Activated CD4-positive, alpha-beta memory T cell treated with anti-CD3 and anti-CD28 coated beads, Interleukin-2, amount 10 ng/mL, durations not matched to agents 7 days and 5 days (primary cell): ENCODE measurements at places on chromosomes 3 and 15. TPM values are rescaled to one million over a fixed set of nuclear protein-coding genes. Genes with fewer than 3 reads are reported as not detected.

DNA sequence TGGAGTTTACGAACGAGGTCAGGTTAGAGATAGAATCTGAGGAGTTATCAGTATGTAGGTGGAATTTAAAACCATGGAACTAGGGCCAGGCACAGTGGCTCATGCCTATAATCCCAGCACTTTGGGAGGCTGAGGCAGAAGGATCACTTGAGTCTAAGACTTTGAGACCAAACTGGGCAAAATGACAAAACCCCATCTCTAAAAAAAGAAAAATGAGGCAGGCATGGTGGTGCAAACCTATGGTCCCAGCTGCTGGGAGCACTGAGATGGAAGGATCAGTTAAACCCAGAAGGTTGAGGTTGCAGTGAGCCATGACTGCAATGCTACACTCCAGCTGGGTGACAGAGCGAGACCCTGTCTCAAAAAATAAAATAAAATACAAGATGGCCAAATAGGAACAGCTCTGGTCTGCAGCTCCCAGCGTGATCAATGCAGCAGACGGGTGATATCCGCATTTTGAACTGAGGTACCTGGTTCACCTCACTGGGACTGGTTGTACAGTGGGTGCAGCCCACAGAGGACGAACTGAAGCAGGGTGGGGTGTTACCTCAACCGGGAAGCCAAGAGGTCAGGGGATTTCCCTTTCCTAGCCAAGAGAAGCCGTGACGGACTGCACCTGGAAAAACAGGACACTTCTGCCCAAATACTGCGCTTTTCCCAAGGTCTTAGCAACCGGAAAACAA lies 33.3 kb downstream of the ZMAT3 start:
- DNase-seq, result no peak

DNA sequence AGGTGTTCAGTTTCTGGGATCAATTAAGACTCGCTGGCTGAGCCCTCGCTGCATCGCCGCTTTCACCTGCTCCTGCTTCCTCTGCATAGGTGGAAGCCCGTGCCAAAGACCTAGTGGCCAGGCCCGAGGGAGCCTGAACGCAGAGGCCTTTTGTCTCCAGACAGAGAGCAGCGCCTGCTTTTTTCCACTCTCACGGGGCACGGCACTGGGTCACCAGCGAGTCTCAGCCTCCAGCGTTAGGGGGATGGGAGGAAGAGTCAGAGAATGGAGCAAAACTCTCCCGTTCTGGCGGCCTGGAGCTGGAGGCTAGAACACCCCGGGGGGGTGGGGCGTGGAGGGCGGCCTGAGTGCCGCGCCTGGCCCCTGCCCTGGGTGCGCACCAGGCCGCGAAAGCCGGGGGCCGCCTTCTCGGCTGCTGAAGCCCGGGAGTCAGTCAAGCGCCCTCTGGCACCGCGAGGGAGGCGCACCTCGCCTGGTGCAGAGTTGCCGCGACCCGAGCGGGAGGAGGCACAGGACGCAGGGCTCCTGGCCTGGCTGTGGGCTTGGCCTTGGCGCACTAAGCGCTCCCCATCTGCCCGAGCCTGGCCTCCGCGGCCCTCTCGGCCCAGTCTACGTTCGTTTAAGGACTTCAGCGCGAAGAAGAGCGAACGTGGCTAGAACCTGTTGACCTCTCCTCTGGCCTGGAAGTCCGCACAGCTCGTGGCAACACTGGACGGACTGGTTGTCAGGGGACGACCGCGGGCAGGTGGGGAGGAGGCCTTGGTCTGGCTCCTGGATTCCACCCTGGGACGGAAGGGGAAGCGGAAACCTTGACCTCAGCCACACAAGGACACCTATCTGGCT lies 21.5 kb downstream of the NR2F2 start:
- DNase-seq, result no peak

GRCh38 chr15:72060687-72061250 lies 57.2 kb downstream of the MYO9A start:
- DNase-seq, result no peak

GRCh38 chr3:66452303-66453011 lies 48.4 kb downstream of the LRIG1 start:
- no peak for DNase-seq

Gene CD96
- total RNA-seq, result 323 TPM

DNA sequence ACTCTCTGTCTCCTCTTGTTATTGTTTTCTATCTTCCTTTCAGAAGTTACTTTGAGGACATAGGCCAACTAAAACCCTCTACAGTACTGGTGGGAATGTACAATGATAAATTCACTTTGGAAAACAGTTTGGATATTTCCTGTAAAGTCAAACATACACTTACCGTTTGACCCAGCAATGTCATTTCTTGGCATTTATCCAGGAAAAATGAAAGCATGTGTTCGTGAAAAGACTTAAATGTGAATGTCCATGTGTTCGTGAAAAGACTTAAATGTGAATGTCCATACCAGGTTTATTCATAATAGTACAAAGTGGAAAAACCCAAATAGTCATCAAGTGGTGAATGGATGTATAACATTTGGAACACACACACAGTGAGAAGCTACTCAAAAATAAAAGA lies 361.5 kb upstream of the DPH6 start:
- no peak for DNase-seq

Gene P2RY14
- total RNA-seq, result 1.4 TPM

DNA sequence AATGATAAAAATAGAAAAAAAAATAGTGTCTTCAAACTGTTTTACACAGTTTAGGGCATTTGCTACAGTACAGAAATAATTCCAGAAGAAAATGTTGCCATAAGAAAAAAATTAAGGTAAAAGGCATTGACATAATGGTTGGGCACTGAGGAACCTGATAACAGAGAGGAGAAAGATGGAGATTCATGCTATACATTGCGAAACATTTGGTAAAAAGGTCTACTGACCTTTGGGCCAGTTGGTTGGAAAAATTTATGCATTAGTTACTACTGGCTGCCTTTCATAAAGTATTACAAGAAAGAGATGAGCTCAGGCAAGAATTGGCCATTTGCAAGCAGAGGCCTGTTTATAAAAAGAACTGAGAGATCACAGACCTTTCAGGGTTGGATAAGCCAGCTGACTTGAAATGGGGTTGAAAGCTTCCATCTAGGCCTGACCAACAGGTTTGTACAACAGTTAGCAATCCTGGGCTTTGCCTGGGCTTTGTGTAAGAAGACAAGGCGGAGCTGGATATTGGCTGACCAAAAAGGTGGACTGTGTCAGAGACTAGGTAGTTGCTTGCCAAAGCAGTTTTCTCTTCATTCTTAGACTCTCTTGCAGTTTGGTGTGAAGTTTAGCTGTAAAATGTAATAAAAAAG lies 166.6 kb upstream of the MCTP2 start:
- DNase-seq, result no peak

DNA sequence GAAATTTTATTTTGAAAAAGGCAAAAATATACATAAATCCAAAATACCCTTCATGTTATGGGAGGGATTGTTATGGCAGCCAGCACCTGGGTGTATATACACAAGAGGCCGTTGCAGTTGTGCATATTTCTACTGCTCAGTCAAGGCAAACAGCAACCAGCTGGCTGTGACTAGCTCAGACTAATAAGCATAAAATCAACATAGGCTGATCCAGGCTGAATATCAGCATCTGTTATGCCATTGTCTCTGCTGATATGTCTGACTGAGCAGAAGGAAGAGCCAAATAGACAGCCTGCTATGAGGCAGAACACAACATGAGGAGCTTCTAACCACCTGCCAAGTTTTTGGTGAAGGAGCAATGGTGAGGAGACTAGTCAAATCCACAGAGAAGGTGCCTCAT lies 457.5 kb upstream of the ALCAM start:
- no peak for DNase-seq

Gene C3orf62
- total RNA-seq, result 7.1 TPM

Gene KLF15
- not detected for total RNA-seq

Gene TUSC7
- total RNA-seq, result not detected

Gene NEDD4
- total RNA-seq, result 9.8 TPM

DNA sequence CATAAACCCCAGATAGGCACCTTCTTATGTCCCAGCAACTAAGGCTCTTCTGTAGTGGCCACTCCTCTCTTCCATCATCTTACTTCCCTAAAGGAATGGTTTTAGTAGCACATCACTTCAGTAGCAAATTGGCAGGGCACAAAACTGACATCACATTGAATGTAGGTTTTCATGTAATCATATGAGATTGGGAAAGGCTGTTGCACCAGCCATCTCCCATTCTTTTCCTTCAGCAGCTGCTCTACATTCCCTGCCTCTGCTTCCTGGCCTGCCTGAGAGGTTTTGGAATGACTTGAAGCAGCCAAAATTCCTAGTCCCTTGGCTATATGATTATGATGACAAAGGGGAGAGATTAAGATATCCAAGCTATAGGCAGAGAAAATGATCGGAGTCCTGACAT lies 36.5 kb downstream of the NSUN3 start:
- no peak for DNase-seq

DNA sequence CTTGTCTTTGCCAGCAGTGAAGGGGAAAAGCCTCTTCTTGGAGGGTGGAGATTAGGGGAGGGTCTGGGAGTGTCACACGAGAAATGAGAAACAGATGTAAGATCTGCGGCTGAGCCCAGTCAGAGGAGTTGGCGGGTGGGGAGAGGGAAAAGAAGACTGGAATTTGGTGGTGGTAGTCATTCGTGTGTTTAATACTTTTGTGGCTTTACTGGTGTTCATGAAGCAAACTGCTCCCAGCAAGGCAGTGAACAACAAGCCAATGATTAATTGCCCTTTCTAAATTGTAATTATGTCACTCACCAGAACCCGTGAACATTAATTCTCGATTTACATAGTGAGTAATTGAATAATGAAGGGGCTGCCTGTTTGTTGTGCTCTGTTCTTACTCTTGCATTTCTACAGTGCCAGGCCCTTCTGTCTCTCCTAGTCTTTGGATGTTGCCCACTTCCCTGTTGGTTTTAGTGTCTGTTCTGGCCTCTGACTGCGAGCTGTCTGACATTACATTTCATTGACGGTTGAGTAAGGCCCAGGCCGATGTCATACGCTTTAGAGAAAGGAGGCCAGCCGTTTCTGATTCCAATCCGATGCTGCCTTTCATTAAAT lies 78.0 kb downstream of the CHCHD6 start:
- DNase-seq, result no peak

Gene FGD5
- total RNA-seq, result not detected

GRCh38 chr3:40770061-40770460 lies 245.3 kb downstream of the ZNF621 start:
- no peak for DNase-seq

- no peak for DNase-seq
These were observed 22.9 kb downstream of the CLSTN2 start for GRCh38 chr3:139957844-139958243.

DNA sequence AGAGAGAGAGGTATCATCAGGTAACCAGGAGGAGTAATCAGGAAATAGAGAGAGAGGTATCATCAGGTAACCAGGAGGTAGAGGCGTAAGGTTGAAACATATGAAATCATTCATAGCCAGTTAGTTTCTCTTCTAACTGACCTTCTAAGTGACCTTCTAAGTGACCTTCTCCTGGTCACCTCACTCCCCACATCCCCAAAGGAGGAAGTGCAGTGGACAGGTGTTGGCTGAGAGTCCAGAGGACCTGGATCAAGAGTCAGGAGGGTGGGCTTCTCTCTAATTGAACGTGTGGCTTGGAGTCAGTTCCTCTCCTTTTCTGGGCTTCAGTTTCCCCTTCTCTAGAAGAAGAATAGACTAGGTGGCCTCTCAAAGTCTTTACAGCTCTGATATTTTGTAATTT lies 121.3 kb upstream of the DLG1 start:
- no peak for DNase-seq

DNA sequence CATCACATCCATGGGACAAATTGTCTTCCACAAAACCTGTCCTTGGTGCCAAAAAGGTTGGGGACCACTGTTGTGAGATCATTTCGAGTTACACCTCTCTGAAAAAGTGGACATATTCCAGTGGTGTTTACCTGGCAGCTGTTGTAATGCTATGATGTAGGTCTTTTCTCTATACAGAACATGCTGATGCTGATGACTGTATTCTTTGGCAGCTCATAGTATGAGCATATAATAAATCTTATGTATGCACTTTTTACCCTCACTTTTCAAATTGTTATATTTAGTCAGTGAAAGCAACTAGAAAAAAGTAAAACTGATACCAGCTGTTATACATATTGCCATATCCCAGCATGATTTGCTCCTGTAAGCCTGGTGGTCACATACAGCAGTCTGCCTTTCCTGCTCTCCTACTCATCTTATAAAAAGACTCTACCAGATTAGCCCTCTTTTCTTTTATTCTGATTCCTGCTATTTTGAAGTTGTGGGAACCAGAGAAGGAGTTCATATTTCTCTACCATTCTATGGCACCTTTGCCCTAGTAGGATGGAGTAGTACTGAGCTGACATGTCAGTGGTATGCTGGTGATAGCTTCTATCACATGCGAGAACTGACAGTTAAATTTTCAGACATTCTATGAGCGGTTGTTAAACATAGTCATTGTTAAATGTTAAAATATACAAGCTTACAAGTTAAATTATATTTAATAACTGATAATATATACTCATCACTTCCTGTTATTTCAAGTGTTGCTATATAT lies 128.7 kb downstream of the FNDC3B start:
- no peak for DNase-seq

GRCh38 chr3:38165722-38166387 lies 518 bp downstream of the OXSR1 start:
- peak; percentile 51 for DNase-seq

DNA sequence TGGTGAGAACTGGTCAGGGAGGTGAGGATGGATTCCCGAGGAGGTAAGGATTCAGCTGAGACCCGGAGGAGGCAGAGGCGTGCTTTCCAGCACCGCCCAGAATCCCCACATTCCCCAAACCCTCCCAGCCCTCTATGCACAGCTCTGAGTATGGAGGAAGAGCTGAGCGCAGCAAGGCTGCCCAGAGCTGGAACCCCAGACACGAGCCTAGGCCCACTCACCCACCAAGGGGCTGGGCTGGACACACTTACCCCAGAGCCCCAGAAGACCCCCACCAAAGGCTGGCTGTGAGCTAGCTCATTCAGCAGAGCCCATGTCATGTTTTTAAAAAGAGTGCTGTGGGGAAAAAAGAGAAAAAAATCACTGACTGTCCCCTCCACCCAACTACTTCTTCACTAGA lies 271.5 kb downstream of the XXYLT1 start:
- DNase-seq, result no peak

- no peak for DNase-seq
These were observed 127.3 kb downstream of the FEZF2 start for GRCh38 chr3:62246094-62246493.

- no peak for DNase-seq
These were observed 22.0 kb downstream of the KIF9 start for GRCh38 chr3:47260605-47261004.
